ENCODE measurements at places on chromosomes 2 and 18.

DNA sequence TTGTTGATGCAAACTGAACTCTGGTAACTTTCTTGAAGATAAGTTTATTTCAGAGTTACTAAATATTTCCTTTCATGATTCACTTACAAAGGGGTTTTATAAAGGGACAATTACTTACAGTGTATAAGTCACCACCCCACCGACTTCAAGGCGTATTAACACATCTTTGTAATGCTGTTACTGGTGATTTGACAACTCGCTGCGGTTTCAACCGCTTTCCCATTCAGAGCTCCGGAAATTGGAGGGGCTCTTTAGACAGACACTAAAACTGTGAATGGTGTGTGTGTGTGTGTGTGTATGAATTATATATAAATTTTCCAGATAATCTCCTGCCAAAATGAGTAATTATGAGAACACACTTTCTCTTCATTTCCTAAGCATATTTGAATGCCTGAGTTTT lies 4.9 kb downstream of the TM4SF20 start:
- DNase-seq, result no peak

DNA sequence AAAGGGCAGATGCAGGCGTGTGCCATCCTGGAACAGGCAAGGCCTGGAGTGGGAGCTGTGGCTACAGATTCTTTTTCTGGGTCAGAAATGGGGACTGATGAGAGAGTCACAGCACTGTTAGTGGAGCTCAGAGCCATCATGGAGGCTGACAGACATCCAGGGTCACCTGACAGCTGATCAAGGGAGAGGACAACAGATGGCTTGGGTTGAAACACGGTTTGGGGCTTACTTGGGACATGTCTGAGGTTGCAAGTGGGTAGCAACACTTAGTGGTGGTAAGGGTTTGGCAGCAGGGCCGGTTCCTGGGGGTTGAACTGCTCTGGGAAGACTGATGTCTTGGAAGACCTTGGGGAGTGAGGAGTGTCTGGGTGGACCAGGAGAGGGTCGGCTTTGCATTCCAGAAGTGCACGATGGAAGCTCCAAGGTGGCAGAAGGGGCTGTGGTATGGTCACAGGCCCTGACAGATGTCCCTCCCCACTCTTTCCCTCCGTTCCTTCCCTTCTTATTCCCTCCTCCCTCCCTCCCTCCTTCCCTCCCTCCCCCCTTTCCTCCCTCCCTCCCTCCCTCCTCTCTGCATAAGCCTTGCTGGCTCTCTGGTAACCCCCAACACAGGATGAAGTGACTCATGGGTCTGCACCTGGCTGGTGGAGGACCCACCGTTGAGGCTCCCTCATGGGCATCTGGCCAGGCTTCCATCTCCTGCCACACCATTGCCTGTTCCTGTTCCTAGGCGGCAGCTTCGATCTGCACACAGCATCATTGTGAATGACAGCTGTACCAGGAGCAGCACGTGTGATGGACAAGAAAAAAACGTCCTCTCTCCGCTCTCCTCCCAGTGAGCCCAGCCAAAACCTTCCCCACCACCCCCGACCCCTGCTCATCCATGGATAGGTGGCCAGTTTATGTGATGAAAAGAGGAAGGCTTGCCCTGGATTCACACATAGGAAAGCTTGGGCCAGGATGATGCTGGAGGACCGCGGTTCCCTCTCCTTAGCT lies 63.8 kb upstream of the RPL31 start:
- no peak for DNase-seq

DNA sequence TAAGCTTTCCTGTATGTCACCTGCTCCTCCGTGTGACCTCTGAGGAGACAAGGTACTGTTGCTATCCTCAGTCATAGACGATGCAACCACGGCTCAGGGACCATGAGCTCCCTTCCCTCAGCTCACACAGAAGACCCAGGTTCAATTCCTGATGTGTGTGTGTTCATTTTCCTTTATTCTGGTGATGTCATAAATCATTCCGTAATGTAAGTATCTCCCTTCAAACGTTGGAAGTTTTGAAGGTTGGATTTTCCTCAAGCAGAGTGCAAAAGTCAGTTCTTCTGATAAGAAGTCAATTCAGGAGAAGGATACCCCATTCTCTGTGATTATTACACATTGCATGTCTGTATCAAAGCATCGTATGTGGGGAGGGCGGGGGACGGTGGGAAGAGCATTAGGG lies 118.9 kb upstream of the FAM136A start:
- no peak for DNase-seq

DNA sequence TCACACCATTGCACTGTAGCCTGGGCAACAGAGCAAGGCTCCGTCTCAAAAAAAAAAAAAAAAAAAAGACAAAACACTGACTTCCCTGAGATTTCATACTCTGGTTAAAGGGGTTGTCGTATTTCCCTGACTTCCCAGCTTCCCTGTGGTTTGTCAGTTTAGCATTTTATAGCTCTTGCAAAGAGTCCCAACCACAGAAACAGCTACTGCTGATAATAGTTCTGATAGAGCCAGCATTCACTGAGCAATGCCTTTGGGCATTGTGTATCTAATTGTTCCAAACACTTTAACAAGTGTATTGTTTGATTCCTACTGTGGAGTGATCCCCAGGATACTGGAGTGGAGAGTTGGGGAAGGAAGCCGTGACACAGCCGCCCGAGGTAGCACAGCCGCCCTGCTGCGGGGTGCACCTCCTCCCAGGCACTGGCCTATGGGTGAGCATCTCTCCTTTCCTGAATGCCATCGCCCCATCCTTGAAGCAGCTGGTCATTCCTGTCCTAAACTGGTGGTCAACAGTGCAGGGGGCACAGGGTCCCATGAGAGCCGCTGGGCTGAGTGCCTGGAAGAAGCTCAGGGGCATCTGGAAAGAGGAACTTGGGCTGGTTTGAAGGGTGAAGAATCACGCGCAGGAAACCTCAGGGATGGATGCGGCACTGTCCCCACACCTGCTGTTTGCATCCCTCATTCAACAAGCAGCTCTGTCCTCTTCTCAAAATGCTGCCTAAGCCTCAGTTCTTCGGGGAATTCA lies 81.0 kb upstream of the TMEM18 start:
- DNase-seq, result no peak

DNA sequence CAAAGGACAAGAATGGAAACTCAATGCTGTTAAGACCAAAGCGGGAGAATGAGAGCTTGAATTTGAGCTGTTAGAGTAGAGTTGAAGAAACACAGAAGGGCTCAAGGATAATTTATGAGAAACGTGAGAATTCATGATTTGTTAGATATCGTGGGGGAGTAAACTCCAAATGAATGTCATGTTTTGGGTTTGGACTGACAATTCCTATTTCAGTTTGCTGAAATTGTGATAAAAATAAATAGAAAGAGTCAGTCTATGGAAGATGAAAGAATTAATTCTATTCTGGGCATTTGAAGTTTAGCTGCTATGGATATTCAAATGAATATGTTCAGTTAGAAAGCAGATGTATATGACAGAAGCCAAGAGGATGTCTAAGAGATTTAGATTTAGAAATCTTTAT lies 723.4 kb upstream of the PIK3C3 start:
- no peak for DNase-seq

GRCh38 chr2:69615969-69616368 lies 27.6 kb downstream of the AAK1 start:
- DNase-seq, result no peak

DNA sequence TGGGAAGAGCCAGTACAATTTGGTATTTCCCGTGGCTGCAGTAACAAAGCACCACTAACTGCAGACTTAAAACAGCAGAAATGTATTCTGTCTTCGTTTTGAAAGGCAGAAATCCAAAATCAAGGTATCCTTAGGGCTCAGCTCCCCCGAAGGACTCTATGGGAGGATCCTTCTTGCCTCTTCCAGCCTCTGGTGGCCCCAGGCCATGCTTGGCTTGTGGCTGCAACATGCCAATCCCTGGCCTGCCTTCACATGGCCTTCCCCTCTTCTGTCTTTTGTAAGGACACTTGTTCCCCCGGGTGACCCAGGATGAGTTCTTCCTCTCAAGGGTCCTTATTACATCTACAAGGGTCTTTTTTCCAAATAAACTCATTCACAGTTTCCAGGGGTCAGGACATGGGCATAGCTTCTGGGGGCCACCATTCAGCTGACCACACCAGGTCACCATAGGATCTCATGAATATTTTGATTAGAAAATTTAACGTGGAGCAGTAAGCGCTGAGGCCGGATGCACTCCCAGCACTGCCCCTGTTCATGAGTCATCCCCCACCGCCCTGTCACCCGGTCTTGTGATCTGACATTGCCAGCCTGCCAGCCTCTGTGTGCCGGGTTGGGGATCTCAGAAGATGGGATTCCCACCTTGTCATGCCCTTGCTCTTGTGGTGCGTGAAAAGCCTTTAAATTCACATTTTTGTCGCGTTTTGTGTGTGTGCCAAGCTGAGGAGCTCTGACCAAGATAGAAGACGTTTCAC lies 61.2 kb upstream of the B3GNT7 start:
- DNase-seq, result no peak

DNA sequence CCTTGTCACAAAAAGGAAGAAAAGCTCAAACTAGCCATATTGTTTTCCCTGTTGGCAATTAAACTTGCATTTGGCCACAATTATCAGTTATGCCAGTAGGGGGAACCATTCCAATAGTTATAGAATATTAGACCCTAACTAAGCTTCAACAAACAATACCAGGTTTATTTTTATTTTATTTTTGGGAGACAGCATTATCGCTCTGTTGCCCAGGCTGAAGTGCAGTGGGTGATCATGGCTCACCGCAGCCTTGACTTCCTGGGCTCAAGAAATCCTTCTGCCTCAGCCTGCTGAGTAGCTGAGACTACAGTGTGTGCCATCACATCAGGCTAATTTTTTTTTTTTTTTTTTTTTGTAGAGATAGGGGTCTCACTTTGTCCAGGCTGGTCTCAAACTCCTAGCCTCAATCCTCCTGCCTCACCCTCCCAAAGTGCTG lies 102.1 kb downstream of the ATAD2B start:
- DNase-seq, result peak; percentile 18

- DNase-seq, result no peak
Measured at GRCh38 chr2:186697536-186697935, 3.7 kb downstream of the FAM171B start.

- no peak for DNase-seq
Measured at GRCh38 chr2:155412598-155412997, 714.1 kb downstream of the KCNJ3 start.

DNA sequence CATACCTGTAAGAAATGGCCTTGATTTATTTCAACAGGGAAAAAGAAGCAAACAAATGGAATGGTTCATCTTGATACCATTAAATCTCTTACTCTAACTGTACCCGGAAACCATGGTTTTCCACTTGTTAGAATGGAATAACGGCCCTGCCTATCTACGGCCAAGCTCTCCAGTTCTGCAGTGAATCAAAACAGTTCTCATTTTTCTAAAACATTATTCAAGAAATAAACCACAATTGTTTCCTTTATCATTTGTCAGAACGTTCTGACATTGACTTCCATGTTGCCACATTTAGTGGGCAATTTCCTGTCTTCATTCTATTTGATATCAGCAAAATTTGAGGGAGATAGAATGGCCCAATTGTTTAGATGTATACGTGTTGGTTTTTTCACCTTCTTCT lies 118.8 kb upstream of the CDH19 start:
- no peak for DNase-seq

Measured in heart right ventricle (tissue), 16 donors.